SJCRH30 (cell line): ENCODE measurements at places on chromosomes 7 and 10. TPM values are rescaled to one million over a fixed set of nuclear protein-coding genes. Genes with fewer than 3 reads are reported as not detected.

- no peak for DNase-seq
Measured at GRCh38 chr10:99007457-99007856, 228.2 kb downstream of the HPSE2 start.

MLXIPL gene
- total RNA-seq = 0.10 TPM in 1 of 2 replicates, not detected in the other

GRCh38 chr10:618229-618989, 71.1 kb downstream of the DIP2C start:
- DNase-seq = peak; percentile 83

DNA sequence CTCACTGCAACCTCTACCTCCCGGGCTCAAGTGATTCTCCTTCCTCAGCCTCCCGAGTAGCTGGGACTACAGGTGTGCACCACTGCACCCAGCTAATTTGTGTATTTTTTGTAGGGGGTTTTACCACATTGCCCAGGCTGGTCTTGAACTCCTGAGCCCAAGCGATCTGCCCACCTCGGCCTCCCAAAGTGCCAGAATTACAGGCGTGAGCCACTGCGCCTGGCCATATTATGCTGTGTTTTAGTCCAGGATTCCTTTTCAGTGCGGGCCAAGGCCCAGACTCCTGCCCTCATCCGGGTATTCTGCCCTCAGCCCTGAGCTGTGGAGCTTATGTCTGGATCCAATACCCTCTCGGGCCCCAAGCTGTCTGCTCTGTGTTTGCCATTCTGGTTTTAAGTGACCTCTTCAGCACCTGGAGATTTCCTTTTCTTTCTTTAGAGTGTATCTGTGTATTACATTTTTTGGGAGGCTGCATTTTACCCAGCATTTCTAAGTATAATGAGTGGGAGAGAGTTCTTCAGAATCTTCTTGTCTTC, 114.9 kb downstream of the BUB3 start:
- DNase-seq = no peak

DNA sequence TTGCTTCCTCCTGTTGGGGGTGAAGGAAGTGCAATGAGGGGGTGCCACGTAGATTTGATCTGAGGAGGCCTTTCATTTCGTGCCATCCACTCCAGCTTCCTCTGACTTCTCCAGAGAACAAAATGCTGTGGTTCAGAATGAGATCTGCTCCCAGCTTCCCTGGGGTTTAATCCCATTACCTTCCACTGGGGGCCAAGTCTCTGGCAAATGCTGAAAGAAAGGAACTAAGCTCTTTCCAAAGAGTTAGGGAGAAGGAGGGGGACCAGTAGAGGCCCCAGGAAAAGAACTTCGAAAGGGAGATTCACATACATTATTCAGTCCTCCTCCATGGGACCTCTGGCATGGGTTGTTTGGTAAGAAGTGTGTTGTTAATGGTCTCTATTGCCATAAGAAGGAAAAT, 727.0 kb downstream of the TYW1 start:
- no peak for DNase-seq

KCND2 gene
- total RNA-seq = not detected in 2 replicates

DNA sequence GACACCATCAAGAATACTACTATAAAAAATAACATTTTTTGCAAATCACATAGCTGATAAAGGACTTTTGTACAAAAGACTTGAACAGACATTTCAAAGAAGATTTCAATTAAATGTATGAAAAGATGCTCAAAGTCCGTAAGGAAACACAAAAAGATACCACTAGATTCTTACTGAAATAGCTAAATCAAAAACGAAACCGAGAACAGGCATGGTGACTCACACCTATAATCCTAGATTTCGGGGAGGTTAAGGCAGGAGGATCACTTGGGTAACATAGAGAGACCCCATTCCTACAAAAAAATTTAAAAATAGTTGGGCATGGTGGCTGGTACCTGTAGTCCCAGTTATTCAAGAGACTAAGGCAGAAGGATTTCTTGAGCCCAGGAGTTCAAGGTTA, 520.2 kb upstream of the GRM3 start:
- DNase-seq = no peak
